ENCODE measurements at places on chromosomes 1 and 21.

GRCh38 chr1:162028726-162029125 lies 5.1 kb upstream of the OLFML2B start:
- DNase-seq, result no peak

GRCh38 chr1:23745515-23745914 lies 2.2 kb downstream of the ELOA start:
- no peak for DNase-seq

DNA sequence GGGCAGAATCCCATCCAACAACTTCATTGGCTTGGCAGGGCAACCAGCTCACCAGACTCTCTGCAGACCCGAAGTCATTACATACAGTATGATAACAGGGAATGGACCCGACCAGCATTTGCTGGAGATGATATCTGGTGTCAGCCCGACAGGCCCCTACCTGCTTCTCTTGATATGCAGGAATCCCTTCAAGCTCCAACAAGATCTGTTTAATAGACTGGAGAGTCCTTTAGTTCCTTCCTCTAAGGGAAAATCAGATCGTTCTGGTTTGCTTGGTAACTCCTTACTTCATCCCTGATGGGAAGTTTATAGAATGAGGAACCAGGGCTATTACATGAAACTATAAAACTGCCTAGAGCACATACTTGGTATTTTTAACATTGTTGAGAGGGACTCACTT lies 61.2 kb downstream of the EDARADD start:
- no peak for DNase-seq

DNA sequence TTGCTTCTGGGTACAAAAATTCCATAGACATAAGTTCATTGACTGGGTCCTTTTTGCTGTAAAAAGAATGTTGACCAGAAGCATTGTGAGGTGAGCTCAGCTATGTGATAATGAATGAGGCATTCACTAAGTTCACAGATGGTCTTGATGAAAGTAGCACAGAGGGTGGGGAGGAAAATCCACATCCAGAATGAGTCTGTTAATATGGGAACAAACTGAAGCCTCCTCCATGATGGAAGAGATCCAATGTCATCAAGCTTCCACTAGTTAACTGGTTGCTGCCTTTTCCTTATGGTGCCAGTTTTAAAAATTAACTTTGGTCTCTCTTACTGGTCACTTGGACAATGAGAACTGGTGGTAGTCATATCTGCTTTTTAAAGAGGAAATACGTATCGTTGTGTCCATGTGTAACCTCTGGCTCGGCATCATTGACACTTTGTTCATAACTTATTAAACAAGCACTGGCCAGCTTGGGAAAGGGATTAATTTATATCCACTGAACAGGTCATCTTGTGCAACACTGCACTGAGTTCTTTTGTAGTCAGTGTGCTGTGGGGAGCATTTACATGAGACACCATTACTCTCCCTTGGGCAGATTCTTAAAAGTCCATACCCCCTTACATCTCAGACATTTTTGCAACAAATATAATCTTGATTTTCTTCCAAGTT lies 88.6 kb downstream of the ADAMTS1 start:
- peak; percentile 56 for DNase-seq

GRCh38 chr1:59570524-59570923 lies 244.2 kb upstream of the HOOK1 start:
- DNase-seq, result no peak

- no peak for DNase-seq
These were observed 64.9 kb downstream of the RGS13 start for GRCh38 chr1:192700834-192701271.

DNA sequence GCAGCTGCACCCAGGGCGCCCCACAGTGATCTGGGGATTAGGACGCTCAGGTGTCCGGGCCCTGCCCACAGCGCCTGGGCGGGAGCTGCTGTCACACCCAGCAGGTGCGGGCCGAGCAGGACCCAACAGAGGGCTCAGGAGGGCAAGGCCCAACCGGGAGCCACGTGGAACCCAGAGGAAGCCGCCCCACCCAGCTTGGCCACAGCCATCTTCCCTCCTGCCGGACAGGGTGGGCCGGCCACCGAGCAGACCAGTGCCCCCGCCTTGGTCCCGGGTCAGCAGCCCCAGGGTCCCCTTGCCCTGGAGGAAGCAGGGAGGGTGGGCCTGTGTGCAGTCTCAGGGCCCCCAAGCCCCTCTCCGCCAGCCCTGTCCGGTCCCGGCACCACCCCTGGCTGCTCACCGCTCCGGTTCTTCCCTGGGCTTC lies 6.3 kb upstream of the TTLL10 start:
- DNase-seq, result no peak

DNA sequence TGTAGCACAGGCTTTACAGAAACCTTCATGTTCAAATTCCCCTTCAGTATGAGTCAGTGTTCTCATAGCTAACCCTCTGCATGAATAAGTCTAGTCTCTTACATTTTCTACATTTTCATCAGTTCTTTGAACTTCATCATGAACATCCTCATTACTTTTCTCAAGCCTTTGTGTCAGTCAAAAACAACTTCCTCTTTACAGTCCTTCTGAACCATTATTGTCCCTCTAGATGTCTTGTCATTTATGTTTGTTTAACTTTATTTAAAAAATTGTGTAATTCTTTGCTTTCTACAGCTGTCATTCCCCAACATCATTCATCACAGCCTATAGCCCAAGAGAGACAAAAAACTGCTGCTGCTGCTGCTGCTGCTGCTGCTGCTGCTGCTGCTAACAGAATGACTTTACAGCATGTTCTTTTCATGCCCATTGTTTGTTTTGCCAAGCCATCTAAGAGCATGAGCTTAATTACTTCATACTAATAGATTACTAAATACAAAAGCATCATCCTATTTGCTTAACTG lies 133.1 kb downstream of the LRRC40 start:
- DNase-seq, result no peak

- no peak for DNase-seq
These were observed 24.4 kb upstream of the FAM89A start for GRCh38 chr1:231064418-231064817.

DNA sequence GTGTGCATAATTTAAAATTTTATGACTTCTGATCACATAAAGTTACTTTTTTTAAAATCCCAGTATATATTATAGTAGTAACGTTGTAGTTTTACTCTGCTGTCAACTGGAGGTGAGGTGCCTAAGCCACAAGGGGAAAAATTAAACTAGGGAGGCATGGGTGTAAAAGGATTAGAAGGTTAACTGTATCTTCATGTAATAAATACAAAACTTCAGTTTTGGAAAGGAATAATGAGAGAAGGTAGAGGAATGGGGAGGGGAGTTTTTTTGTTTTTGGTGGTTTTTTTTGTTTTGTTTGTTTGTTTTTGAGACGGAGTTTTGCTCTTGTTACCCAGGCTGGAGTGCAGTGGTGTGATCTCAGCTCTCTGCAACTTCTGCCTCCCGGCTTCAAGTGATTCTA lies 5.7 kb downstream of the SLC25A33 start:
- no peak for DNase-seq

Measured in SJSA1 (cell line).